ENCODE measurements at places on chromosomes 2 and 18. TPM values are rescaled to one million over a fixed set of nuclear protein-coding genes. Genes with fewer than 3 reads are reported as not detected.

RBKS gene
- total RNA-seq = 2.8 TPM

MYCN gene
- not detected for total RNA-seq

DSG2 gene
- total RNA-seq = not detected

DNER gene
- total RNA-seq = 0.65 TPM

NEURL3 gene
- total RNA-seq = not detected

GRCh38 chr18:77711096-77711495 lies 461.4 kb downstream of the GALR1 start:
- peak; percentile 36 for DNase-seq

- DNase-seq = no peak
Observed at GRCh38 chr2:16334886-16335603, 330.6 kb downstream of the CYRIA start.

GRCh38 chr2:20638646-20639430 lies 12.1 kb downstream of the HS1BP3 start:
- no peak for DNase-seq

- peak; percentile 31 for DNase-seq
Observed at GRCh38 chr2:63590626-63591408, 2.1 kb downstream of the MDH1 start.

DNA sequence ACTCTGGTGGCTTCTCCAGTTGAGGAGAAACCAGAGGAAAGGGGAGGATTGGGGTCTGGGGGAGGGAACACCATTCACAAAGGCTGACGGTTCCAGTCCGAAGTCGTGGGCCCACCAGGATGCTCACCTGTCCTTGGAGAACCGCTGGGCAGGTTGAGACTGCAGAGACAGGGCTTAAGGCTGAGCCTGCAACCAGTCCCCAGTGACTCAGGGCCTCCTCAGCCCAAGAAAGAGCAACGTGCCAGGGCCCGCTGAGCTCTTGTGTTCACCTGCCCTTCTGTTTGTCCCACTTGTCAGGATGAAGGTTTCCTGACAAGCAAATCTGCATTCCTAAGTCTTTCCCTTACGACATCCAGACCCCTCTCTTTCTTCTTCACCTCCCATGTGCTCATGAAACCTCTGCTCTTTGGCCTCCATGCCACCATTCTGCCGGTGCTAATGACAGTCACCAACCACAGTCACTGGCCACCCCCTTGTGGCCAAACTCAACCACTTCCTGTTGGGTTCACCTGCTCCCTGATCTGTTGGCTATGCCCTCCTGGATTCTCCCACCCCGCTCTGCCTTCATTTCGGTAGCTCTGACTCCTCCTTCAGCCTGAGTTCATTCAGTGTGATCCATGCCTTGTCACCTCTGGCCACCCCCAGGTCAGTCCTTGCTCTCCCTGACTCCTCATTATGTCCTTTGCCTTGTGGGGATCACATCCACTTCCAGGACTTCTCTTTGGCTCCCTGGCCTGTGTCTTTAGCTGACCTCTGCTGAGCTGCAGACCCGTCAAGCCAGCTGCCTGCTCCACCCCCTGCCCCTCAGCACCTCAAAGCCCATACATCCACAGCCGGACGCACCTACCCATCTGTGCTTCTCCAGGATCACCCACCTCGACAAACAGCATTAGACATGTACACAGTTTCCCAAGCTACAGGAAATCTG lies 17.6 kb downstream of the EMX1 start:
- DNase-seq = no peak

DNA sequence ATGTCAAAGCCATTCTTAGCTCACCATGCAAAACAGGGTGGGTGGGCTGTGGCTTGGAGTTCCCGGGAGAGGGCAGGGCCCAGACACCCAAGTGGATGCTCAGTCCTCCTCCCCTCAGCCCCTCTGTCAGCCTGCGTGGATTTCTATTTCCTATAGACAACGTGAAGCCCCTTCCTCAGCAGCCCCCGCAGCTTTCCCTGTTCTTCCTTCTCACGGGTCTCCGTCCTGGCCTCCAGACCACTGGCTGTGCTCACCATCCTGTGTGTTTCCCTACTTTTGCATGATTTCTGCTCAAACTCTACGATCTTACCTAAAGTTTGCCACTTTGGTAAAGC lies 155.0 kb upstream of the PXDN start:
- no peak for DNase-seq

GRCh38 chr18:26429535-26430226 lies 118.7 kb downstream of the KCTD1 start:
- peak; percentile 93 for DNase-seq

- DNase-seq = no peak
Observed at GRCh38 chr18:78900938-78901909, 78.4 kb upstream of the SALL3 start.

DNA sequence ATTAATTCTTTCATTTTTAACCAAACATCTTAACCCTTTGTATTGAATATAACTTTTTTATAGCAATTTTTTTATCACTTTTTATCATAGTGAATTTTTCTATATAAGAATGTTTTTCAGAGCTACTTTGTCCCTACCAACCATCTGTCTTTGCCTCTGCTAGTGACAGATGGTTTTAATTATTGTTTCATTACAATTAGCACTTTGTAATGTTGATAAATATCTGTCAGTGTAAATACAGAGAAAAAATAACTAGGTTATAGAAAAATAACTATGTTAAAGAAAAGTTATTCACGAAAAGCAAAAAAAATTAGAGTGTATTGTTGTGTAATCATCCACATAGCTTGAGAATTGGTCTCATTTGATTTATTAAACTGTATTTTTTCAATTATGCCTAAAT lies 91.0 kb upstream of the CDH19 start:
- DNase-seq = no peak

DNA sequence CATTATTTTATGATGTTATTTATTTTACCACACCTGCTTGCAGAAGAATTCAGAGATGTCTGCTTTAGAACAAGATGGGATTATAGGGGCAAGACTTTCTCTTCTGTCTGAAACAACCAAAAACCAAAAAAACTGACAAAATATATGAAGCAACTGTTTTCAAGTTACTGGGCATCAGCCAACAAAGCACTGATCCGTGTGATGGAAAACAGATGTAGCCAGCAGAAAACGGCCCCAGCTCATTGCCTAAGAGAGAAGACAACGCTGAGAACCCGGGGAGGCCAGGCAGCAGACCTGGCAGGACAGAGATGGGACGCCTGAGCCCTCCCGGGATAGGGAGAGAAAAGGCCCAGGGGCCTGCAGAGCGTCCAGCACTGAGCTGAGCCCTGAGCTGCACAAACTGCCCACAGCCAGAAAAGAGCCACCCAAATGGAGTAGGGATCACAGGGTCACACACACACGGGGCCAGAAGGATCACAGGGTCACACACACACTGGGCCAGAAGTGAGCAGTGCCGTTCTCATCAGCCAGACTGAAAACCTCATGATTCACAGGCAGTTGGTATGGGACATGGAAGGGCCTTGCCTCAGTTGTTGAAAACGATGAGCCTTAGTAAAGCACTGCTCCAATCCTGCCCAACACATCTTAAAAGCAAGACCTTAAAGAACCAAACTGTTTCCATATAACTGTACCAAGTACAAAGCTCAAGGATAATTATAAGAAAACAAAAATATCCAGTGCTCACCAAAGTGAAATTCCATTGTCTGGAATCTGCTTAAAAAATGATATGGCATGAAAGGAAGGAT lies 12.1 kb downstream of the PXDN start:
- DNase-seq = peak; percentile 86

GRCh38 chr2:103132536-103133217 lies 370.8 kb downstream of the TMEM182 start:
- DNase-seq = no peak

DNA sequence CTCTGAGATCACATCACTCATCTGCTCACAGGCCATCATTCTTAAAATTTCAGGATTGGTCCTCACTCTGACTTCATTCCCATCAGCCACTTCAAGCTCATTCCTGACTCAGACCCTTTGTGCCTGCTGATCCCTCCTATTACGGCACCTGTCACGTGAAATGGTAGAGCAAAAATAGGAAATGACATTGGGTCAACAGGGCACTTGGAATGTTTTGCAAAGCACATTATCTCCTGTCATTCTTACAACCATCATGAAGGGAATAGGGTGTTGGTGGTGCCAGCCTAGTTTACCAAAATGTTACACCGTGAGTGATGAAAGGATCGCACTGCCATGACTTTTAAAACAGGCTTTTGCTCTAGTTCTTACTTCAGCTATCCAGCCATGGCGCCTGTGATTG lies 61.1 kb downstream of the EIF5B start:
- no peak for DNase-seq

DNA sequence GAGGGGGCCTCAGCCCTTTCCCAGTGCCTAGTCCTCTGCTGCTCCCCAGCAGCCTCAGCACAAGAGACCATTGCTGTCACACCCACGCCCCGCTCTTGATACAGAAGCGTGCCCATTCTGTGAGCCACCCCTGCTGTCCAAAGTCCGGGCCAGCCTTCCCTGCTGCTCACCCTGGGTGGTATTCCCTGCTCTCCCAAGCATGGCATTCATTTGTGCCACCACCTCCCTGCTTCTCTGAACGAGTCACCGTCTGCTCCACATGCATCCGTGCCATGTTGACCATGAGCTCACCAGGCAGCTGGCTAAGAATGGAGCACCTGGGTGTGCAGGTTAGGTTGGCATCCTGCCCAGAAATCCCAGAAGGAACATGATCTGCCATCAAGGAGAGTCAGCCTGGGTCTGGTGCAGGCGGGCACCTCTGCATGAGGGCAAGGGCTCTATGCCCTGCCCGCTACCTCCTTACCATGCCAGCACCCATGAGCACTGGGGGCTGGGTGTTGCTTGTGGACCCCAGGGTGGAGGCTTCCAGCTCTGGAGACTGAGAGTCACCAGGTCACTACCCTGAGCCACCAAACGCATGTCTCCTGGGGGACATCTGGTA lies 63.0 kb downstream of the TWIST2 start:
- DNase-seq = peak; percentile 50

DNA sequence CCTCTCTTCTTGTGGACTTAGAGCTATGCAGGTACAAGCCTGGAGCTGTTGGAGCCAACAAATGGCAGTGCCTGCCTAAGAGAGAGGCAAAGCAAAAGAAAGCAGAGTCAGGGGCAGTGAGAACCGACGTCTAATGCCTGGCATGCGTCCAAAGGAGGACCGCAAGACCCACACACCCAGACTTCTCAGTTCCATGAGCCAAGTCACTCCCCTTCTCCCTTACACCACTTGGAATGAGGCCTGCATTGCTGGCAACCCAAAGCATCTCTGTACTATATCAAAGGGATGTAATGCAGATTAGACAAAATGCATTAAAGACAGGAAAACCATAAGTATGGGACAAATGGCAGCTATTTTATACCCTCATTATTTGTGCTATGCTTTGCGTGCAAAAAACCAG lies 49.9 kb upstream of the RNU4ATAC start:
- peak; percentile 78 for DNase-seq

DNA sequence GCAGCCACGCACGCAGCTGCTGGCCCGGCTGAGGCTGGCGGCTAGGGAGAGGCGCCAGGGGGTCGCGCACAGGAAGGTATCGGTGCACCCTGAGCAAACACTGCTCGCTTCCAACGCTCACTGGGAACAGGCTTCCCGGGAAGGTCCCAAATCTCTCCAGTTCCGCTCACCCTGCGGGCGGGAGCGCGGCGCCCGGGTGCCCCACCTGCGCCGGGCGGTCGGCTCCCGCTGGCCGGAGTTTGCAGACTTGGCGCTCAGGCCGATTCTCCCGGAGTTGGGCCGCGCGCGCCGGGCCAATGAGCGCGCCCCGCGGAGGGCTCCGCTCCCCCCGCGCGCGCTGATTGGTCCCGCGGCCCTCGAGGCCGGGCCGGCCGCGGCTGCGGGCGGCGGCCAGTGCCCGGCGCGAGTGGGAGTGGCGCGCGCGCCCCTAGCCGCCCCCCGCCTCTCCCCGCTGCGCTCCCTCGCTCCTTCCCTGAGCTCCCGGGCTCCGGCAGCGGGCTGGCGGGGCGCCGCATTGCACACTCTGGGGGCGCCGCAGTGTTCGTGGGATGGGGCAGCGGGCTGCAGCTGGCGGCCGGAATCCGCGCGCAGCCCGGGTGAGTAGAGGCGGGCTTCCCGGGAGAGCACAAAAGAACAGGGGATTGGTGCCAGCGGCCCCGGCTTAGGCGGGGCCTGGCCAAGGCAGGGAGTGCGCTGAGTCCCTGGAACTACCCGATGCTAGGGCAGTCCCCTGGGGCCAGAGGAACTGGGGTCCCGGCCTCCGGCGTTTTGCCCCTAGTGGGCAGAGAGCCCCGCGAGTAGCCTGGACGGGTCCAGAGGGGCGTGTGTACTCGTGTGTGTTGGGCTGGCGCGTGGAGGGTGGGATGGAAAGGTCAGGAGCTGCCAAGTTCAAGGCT lies at the start of gene LYPD6:
TSS of gene LYPD6 (plus strand) at position 461 of the 896 bp plus-strand sequence. CDS start 107,122 bp downstream, outside the sequence.
- DNase-seq = peak; percentile 90

DNA sequence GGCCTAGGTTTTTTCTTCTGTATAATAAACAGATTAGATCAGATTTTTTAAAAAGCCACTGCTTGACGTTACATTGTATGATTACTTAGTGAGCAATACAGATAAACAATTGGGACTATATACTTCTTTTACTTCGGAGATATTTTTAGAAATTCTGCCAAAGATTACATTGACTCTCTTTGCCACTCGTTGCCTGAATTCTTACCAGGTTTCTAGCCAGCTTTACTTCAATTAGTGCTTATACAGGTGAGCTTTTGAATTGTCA lies 156.6 kb downstream of the HAUS1 start:
- no peak for DNase-seq

GRCh38 chr2:123073371-123073770 lies 951.7 kb upstream of the CNTNAP5 start:
- DNase-seq = no peak

DNA sequence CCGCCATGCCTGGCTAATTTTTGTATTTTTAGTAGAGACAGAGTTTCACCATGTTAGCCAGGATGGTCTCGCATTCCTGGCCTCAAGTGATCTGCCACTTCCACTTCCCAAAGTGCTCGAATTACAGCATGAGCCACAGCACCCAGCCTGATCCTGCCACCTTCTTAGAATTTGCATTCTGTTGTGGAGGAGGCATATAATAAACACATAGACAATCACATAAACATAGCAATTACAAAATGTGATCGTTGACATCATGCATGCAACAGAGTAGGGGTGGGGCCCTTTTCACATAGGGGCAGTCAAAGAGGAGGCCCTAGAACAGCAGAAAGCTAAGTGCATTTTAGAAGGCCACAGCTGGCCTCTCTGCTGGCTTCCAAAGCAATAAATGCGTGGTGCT lies 39.9 kb upstream of the TSPYL6 start:
- no peak for DNase-seq

- DNase-seq = no peak
Observed at GRCh38 chr2:173373290-173373689, 18.6 kb downstream of the CDCA7 start.

DNA sequence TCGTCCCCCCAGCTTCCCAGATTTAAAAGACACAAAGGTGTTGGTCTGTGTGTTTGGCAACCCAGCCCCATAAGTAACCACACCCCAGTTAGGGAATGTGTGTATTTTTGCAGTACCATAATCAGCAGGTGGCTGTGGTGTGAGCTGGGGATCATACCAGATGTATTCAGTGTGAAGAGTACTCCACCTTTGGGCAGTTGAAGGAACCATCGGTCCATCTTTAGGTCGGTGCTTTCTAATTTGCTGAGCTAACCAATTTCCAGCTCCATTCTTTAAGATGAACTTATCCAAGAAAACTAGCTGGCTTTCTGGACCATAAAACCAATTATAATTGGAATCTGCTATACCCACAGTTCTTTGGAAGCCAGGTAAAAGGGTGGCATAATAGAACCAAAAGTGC lies 3.2 kb downstream of the DSEL start:
- no peak for DNase-seq
